Upper lobe of right lung (tissue), 1 donor: ENCODE measurements at places on chromosomes 2 and 18. TPM values are rescaled to one million over a fixed set of nuclear protein-coding genes. Genes with fewer than 3 reads are reported as not detected.
A peak's percentile ranks its signal among the peaks of the same experiment; 100 is the strongest.

GRCh38 chr2:189854187-189854586 lies 69.9 kb downstream of the PMS1 start:
- no peaks in the 10 kb centered on the region for H3K27me3 ChIP-seq
- no peak overlapping the region for H3K4me3 ChIP-seq
- no peak overlapping the region for H3K27ac ChIP-seq
- H3K36me3 ChIP-seq = peaks cover 21% of the 10 kb centered on the region
- no peak for DNase-seq

GRCh38 chr2:179021258-179021657 lies 28.7 kb downstream of the CCDC141 start:
- no peak for DNase-seq
- no peak overlapping the region for H3K4me3 ChIP-seq
- H3K36me3 ChIP-seq = no peaks in the 10 kb centered on the region
- no peaks in the 10 kb centered on the region for H3K4me1 ChIP-seq
- H3K27me3 ChIP-seq = no peaks in the 10 kb centered on the region
- H3K27ac ChIP-seq = no peak overlapping the region

The CCNT2 gene
- total RNA-seq = 38.7 TPM

The GRHL1 gene
- 2.7 TPM for total RNA-seq

- H3K27ac ChIP-seq = peak overlapping the region; percentile 56
- H3K36me3 ChIP-seq = no peaks in the 10 kb centered on the region
- no peaks in the 10 kb centered on the region for H3K27me3 ChIP-seq
- no peak for DNase-seq
- H3K4me1 ChIP-seq = peaks cover 46% of the 10 kb centered on the region
Measured at GRCh38 chr2:69774984-69775982, 33.3 kb downstream of the ANXA4 start.

The LDLRAD4 gene
- total RNA-seq = 18.4 TPM

DNA sequence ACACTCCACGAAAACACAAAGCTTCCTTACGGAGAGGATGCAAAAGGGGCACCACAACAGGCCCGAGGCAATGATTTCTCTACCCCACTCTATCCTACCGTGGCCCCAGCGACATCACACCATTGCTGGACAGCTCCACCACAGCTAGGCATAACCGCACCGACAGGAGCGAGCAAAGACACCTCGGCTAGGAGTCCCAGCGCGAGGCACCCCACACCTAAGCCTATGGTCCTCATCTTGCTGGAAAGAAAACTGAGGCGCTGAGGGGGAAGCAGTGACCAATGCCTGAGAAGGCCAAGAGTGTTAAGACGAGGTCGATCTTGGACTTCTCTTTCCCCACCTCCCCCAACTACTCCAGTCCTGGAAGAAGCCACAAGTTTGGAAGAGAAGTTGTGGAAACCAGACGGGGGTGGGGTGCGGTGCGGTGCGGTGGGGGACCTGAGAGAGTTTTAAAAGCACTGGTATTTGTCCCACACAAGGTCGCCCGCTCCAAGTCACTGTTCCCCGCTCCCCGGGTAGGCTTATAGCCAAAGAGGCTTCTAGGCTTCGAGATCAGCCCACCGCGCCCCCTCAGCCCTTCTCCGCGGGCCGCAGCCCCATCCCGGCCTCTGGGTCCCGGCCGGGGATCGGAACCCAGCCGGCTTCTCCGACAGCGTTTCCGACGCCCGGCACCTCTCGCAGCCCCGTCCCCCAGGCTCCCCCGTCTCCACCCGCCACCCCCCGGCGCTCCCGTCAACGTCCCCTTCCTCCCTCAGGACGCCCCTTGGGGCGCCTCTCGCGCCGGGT lies 766 bp downstream of the PDE6D start:
- H3K27ac ChIP-seq = peak overlapping the region; percentile 87
- H3K4me3 ChIP-seq = peak overlapping the region; percentile 91
- H3K4me1 ChIP-seq = peaks cover 29% of the 10 kb centered on the region
- no peaks in the 10 kb centered on the region for H3K27me3 ChIP-seq

The CDK5R2 gene
- total RNA-seq = not detected

The TUBB8B gene
- 0.38 TPM for total RNA-seq

- no peaks in the 10 kb centered on the region for H3K36me3 ChIP-seq
- no peak overlapping the region for H3K4me3 ChIP-seq
- no peak for DNase-seq
- no peaks in the 10 kb centered on the region for H3K27me3 ChIP-seq
- no peak overlapping the region for H3K27ac ChIP-seq
Measured at GRCh38 chr2:25213229-25213628, 44.8 kb upstream of the POMC start.

DNA sequence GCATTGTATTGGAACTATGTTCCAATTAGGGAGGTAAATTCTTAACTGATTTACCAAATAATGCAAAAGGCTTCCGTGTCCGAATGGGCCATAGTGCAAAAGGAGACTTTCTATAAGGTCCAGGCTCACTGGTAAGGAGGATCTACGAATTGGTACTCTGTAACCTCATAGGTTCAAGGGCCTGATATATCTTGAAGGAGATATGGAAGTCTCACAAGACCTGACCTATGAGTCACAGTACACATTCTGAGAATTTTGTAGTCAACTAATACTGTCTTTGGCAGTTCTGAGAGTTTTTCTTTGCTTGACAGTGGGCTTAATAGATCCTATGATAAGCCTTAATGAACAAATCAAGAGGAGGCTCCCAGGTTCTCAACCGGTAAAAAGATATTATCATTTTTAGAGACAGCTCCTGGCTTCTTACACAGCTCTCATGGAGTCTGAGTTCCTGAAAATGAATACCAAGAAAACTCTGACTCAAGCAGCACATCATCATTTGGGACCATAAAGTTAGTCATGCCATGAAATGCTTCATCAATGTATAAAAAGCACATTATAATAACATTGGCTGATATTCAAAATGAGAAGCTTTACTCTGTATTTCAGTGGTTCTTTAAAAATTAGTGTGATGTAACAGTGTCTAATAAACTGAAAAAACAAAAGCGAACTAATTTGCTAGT lies 1275.2 kb upstream of the CRIM1 start:
- H3K27ac ChIP-seq = no peak overlapping the region
- H3K4me1 ChIP-seq = no peaks in the 10 kb centered on the region

DNA sequence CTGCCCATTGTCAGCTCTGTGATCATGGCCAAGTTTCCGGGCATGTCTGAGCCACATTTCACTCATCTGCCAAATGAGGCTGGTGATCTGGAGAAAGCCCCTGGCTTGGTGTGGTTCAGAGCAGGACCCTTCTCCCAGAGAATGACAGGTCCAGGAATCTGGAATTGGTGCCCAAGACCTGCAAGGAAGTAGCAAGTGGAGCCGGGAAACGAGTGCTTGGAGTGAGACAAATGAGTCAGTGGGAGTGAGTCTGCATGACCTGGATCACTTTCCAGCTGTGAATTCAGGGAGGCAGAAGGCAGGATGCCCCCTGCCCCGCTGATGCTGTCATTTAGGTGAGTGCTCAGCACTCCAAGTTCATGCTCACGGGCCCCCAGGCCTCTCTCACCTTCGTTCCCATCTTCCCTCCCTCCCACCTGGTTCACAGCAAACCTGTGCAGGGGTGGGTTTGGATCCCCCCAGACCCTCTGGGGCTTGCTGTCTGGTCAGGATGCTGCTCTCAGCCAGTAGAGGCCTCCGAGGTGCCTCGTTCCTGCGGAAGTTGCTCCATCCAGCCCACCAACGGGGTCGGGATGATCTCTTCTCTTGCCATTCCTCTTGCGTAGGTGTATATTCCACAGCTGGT lies 104.4 kb downstream of the INHBB start:
- peak; percentile 54 for DNase-seq
- no peak overlapping the region for H3K27ac ChIP-seq
- H3K36me3 ChIP-seq = no peaks in the 10 kb centered on the region
- H3K27me3 ChIP-seq = no peaks in the 10 kb centered on the region
- no peaks in the 10 kb centered on the region for H3K4me1 ChIP-seq

DNA sequence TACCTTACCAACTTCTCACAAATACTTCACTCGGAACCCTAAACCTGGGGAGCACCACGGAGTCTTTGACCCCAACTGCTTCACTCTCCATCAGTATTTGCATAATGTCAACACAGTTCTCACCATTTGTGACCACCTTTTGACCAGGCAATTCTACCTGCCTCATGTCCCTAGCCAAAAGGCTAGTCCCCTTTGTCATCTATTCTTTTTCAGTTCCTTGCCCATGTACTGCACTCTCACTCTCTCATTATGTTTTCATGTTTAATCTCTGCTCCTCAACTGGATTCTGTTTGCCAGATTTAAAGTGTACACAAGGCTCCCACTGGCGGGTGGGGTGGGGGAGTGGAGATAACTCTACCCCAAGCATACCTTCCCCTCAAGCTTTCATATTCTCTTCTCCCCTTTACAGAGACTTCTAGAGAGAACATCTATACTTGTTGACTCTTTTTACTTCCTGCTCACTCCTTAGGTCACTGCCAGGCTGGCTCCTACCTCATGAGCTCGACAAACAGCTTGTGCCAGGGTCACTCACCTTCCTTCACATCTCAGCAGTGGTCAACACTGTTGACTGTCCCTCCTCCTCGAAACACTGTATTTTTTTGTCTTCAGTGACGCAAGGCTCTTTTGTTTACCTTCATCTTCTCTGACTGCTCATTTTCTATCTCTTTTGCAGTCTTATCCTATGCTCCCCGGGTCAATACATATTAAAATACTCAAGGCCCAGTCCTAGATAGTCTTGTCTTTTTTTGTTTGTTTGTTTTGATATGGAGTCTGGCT lies 88.7 kb upstream of the MAP4K3 start:
- H3K4me1 ChIP-seq = peaks cover 11% of the 10 kb centered on the region
- no peaks in the 10 kb centered on the region for H3K27me3 ChIP-seq
- H3K27ac ChIP-seq = no peak overlapping the region
- DNase-seq = no peak
- no peak overlapping the region for H3K4me3 ChIP-seq
- H3K36me3 ChIP-seq = no peaks in the 10 kb centered on the region

GRCh38 chr2:209614690-209615369 lies 156.8 kb upstream of the UNC80 start:
- DNase-seq = no peak
- H3K27me3 ChIP-seq = no peaks in the 10 kb centered on the region
- H3K4me1 ChIP-seq = no peaks in the 10 kb centered on the region
- no peaks in the 10 kb centered on the region for H3K36me3 ChIP-seq
- no peak overlapping the region for H3K27ac ChIP-seq

DNA sequence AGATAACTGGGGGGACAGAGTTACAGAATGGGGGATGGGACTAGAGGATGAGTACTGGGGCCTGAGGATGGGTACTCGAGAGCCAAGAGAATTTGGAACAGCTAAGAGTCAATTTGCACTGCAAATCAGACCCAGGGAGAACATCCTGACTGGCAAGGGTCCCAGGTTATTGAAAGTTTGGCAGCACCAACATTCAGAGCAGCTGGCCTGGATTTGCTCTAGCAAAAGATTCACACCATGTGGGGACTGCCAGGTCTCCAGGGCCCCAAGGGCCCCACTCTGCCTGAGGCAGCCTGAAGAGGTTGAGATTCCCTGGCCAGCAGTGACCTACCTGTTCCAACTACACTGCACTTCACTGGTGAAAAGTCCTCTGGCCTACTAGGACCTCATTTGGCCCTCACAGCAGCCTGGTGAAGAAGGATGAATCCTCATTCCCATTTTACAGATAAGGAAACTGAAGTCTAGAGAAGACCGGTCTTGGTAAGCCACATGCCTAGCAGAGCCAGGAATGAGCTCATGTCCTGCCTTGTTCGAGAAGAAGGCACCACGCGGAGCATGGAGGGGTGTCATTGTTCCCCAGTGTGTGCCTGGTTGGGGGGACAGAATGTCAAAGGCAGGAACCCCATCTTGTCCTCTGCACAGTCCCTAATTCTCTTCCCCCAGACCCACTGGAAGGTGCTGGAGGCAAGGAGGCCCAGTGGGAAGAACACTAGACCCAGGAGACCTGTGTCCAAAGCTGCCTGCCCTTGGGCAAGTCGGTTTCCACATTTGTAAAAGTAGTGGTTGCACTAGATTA lies 258.6 kb downstream of the TNS1 start:
- H3K27me3 ChIP-seq = no peaks in the 10 kb centered on the region
- no peak overlapping the region for H3K27ac ChIP-seq
- H3K4me3 ChIP-seq = no peak overlapping the region
- H3K4me1 ChIP-seq = peaks cover 13% of the 10 kb centered on the region

GRCh38 chr2:1619556-1619955 lies 124.8 kb downstream of the PXDN start:
- no peaks in the 10 kb centered on the region for H3K4me1 ChIP-seq
- no peaks in the 10 kb centered on the region for H3K36me3 ChIP-seq
- H3K27me3 ChIP-seq = no peaks in the 10 kb centered on the region
- peak; percentile 58 for DNase-seq
- no peak overlapping the region for H3K4me3 ChIP-seq
- H3K27ac ChIP-seq = no peak overlapping the region

- DNase-seq = no peak
- H3K27ac ChIP-seq = no peak overlapping the region
- no peak overlapping the region for H3K4me3 ChIP-seq
- H3K4me1 ChIP-seq = no peaks in the 10 kb centered on the region
- no peaks in the 10 kb centered on the region for H3K27me3 ChIP-seq
- no peaks in the 10 kb centered on the region for H3K36me3 ChIP-seq
Measured at GRCh38 chr2:212135739-212136138, 402.9 kb downstream of the ERBB4 start.

- no peak overlapping the region for H3K27ac ChIP-seq
- no peaks in the 10 kb centered on the region for H3K27me3 ChIP-seq
- no peaks in the 10 kb centered on the region for H3K36me3 ChIP-seq
- DNase-seq = no peak
Measured at GRCh38 chr18:52394602-52395001, 54.6 kb downstream of the DCC start.

- H3K4me1 ChIP-seq = peaks cover 25% of the 10 kb centered on the region
- H3K27me3 ChIP-seq = no peaks in the 10 kb centered on the region
- H3K4me3 ChIP-seq = no peak overlapping the region
- H3K27ac ChIP-seq = no peak overlapping the region
- no peak for DNase-seq
- peaks cover 53% of the 10 kb centered on the region for H3K36me3 ChIP-seq
Measured at GRCh38 chr18:12314591-12315305, 6.7 kb downstream of the TUBB6 start.

- H3K27me3 ChIP-seq = no peaks in the 10 kb centered on the region
- no peak overlapping the region for H3K27ac ChIP-seq
- no peaks in the 10 kb centered on the region for H3K36me3 ChIP-seq
- H3K4me1 ChIP-seq = no peaks in the 10 kb centered on the region
- H3K4me3 ChIP-seq = no peak overlapping the region
Measured at GRCh38 chr2:75964646-75965045, 253.9 kb upstream of the GCFC2 start.

The SPC25 gene
- 0.38 TPM for total RNA-seq

The SLC9A4 gene
- total RNA-seq = not detected

DNA sequence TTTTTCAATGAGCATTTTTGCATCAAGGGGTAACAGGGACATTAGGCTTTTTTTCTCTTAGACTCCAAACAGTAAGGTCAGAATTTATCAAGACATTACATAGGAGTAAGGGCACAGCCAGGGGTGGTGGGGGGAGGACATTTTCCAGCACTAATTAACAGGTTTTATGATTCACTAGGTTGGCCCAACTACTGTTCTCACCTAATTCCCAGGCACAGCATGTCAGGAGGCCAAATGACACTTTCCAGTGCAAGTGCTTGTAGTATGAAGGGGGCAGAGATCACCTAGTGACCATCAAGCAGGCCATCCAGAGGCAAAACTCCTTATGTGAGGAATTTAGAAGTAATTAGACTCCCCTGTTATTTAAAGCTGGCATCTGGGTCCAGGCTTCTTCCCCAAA lies 3.9 kb upstream of the MBD2 start:
- H3K4me1 ChIP-seq = no peaks in the 10 kb centered on the region
- no peaks in the 10 kb centered on the region for H3K27me3 ChIP-seq
- no peak overlapping the region for H3K27ac ChIP-seq
- H3K4me3 ChIP-seq = no peak overlapping the region
- DNase-seq = no peak

- H3K27ac ChIP-seq = no peak overlapping the region
- H3K4me1 ChIP-seq = peaks cover 1% of the 10 kb centered on the region
- H3K36me3 ChIP-seq = no peaks in the 10 kb centered on the region
- peaks cover 10% of the 10 kb centered on the region for H3K27me3 ChIP-seq
Measured at GRCh38 chr2:101469863-101470262, 5.0 kb downstream of the RFX8 start.
